Activated CD4-positive, CD25-positive, alpha-beta regulatory T cell (primary cell): ENCODE measurements at places on chromosomes 16 and 17.
A peak's percentile ranks its signal among the peaks of the same experiment; 100 is the strongest.

DNA sequence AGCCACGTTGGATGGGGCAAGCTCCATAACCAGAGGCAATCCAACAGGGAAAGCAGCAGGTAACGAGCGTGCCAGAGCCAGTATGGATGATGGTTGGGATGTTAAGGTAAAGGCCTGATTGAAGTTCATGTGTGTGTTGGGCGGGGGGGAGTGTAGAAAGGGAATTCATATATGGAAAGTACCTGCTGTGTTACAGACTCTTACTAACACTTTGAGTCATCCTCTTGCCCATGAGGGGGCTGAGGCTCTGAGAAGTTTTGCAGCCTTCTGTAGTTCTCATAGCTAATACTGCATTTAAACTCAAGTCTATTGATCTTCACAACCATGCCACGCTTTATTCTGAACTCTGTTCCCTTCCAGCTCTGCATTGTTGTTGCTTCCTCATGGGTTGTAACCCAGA lies 28.5 kb downstream of the SYCE1L start:
- no peak for DNase-seq

DNA sequence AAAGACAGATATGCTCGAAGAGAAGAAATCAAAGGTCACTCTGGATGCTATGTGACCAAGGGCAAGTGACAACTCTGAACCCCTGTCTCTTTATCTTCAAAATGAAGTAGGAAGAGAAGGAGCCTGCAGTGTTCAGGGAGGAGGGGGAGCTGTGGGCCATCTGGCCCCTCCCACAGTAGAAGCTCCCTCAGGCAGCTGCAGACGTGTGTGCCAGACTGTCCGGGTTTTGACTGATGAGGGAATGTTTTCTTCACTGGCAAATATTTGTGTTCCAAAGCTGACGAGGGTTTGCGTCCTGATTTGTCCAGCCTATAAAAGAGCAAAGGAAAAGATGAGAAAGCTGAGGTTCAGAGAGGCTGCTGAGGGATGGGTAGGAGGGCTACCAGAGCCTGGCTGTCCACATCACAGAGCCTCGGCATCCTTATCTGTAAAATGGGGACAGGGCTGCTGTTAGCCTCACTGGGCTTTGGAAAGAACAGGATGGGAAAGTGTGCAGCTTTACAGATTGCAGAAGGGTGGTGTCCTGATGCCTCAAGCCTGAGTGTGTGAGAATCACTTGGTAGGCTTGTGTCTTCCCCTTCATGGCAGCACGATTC lies 1.8 kb upstream of the GINS2 start:
- no peak for DNase-seq

DNA sequence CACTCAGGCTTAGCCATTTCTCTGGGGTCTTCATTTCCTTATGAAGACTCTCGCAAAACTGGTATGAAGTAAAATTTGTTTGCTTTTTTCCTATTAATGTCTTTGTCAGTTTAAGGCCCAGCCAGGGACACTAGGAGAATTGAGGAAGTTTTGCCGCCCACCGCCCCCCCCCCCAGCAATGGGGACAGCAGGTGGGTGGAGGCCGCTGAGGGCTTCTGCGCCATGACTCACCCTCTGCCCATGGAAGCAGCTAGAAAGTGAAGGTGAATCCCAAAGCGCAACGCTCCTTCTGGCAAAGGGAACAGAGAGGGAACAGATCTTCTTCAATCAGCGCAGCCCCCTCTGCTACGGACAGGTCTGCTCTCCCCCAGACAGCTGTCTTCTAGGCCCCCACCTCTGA lies 49.7 kb downstream of the MARF1 start:
- DNase-seq, result no peak

- no peak for DNase-seq
Observed at GRCh38 chr17:15122857-15123256, 142.3 kb downstream of the PMP22 start.

- no peak for DNase-seq
Observed at GRCh38 chr16:17278988-17279387, 191.8 kb downstream of the XYLT1 start.

DNA sequence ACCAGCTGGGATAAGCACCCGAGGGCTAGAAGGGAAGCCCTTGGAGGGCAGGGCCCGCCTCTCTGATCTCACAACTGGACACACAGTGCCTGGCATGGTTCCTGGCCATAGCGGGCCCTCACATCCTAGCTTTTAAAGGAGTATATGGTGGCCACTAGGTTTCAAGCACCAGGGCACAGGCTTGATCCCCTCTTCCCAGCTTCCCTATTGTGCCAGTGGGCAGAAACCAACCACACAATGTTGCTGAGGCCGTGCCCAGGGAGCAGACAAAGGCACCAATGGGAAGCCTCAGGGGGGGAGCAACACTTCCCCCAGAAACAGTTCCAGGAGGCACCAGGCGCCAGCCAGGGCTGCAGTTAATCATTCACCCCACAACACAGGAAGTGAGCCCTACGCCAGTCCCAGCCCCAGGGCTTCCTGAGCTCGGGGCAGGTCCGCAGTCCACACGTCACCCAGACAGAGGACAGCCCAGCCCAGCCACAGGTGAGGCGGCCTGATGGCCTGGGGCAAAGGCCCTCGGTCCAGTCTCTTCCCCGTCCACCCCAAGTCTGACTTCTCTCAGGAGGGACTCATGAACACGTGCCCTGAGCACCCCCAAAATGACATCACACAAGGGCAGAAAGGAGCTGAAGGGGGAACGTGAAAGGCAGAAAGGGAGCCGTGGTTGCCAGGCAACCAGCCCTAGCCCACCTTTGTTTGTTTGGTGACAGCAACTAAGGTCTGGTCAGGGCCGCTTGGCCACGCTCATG lies 12.8 kb downstream of the SMIM5 start:
- no peak for DNase-seq

DNA sequence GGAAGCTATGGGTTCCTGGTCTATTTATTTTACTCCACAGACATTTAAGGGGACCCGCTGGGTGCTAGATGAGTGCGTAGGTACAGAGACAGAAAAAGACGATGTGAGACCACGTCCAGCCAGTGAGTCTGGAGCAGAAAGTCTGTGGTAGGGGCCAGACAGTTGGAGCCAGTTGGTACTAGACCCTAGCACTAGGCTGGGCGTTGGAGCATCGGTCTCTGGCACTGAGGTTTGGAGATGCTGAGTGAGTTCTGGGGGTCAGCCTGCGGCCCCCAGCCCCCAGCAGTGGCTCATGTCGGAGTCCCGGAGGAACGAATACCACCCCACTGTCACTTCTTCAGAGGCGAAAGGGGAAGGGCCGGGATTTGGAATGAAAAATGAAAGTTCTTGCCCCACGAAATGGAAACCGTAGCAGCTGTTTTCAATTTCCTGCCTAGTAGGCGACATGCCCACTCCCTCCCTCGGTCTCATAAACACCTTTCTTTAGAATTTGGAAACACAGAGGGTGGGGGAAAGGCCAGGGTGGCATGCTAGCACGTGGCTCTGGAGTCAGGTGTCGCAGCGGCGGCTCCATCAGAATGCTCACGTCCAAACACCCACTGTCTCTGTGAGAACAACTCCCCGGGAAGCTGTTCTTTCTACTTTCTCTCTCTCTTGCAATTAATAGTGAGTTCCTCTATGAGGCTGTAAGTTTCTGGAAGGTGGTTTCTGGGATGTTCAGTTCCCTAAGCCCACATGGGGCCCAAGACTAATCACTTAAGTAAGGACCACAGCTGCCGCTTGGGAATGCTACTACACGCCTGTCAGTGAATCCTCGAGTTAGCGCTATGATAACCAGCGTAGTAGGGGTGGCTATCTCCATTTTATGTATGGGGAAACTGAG lies 96.8 kb downstream of the IRF8 start:
- DNase-seq, result no peak

- DNase-seq, result peak; percentile 43
Observed at GRCh38 chr17:29807520-29808361, 122.3 kb downstream of the SSH2 start.

DNA sequence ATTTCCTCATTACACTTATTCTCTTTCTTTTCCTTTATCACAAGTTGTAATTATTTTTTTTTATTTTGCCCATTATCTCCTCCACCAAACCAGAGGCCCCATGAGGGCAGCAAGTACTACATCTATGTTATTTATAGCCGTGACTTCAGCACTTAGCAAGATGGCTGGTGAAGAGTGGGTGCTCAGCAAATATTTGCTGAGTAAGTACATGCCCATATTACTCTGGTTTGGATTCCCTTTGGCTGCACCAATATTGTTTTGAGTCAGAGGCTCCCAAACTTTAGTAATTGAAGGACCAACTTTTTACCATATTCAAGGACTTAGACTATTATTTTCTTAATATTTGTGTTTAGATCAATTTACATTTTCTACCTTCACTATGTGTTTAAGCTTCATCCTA lies 83.2 kb downstream of the HS3ST2 start:
- DNase-seq, result no peak

DNA sequence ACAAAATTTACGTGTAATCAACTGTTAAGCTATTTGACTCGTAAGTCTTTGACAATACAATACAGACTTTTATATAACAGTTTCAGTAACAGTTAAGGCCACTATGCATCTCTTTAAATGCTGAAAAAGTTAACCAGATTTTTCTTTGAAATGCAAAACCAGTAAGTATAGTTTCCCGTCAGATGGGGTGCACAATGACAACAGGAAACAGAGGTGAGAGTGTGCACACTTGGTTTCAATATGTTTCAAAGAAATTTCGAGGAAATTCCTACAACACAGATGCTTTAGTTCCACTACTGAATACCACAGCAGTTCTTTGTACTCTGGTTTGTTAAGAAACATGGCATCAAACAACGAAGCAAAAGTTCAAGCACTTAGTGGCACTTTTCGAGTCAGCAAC lies 48.4 kb downstream of the RNF157 start:
- no peak for DNase-seq

DNA sequence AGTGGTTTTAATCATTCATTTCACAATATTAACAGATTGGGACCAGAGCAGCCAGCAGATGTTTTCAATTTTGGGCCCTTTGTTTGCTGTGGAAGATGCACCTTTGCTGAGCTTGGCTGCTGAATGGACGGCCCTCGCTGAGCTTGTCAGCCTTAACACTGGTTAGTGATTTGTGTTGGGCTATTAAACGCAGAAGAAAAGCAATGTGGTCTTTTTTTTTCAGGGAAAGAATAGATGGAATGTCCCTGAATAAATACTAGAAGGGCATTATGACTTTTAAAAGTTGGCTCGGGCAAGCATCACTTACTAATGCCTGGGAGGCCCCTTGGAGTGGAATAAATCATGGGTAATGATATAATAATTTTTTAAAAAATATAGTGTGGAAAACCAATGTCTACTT lies 297.0 kb downstream of the MAP2K6 start:
- DNase-seq, result no peak
